ENCODE measurements at places on chromosomes 4 and X. TPM values are rescaled to one million over a fixed set of nuclear protein-coding genes. Genes with fewer than 3 reads are reported as not detected.

DNA sequence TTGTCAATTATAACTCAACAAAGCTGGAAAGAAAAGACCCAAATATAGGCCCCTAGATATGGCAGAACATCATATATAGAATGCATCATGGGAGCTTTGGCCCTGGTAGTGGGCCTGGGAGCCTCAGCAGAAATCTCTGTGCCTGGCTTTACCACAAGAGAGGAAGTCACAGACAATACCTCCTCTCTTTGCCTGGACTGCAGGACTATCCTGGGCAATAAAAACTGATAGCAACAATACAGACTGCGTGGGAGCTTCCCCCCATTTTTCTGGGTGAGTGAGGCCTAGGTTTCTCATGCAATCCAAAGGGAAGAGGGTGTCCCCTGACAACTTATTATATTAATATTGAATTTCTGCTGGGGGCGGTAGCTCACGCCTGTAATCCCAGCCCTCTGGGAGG lies 64.0 kb upstream of the NFKB1 start:
- DNase-seq = no peak

Gene CCKAR
- not detected for polyA plus RNA-seq

Gene C4orf50
- polyA plus RNA-seq = not detected

Gene WDR17
- 0.45 TPM for polyA plus RNA-seq
